Jurkat, Clone E6-1 (cell line): ENCODE measurements at places on chromosomes 7 and 10.

GRCh38 chr7:158450476-158451124, 137.0 kb downstream of the PTPRN2 start:
- DNase-seq: no peak

DNA sequence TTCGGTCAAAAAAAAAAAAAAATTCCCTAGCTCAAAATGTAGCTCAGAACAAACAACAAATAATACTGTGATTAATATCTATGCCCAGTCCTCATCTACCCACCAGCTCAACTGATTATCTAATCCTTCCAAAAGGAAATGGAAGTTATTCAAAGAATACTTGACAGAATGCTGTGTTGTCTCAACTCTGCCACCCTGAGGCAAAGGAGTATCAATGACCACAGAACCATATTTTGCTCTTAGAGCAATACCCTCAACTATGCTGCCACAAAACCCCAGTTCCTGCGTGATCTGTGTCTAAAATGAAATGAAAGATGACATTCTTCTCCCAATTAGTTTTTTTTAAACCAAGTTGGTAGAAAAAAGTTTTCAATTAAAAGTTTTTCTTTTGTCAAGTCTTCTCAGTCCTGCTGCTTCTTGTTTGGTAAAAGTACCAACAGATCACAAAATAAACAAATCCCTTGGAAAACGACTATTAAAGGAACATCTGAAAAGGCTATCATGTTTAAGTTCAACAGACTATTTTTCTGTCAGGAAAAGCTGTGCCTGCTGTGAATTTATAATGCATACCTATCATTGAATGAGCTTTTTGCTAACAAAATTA, 21.6 kb downstream of the RBM28 start:
- DNase-seq: peak; percentile 60

DNA sequence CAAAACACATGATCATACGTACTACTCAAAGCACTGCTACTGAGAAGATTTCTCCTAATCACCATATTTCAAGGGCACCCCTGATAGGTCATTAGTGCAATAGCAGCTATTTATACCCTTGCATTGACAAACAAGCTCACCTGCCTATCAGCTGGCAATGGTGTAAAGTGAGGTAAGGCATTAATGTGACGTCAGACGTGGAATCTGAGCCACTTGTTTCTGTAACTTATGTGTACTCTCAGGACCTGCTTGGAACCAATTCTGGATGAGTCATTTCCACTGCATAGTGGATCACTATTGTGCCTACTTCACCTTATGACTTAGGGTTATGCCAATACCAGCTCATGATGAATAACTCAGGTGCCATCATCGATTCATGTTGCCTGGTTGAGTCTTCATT, 628.5 kb upstream of the CELF2 start:
- no peak for DNase-seq

- DNase-seq: no peak
Measured at GRCh38 chr10:132420981-132421846, 24.2 kb downstream of the PWWP2B start.

DNA sequence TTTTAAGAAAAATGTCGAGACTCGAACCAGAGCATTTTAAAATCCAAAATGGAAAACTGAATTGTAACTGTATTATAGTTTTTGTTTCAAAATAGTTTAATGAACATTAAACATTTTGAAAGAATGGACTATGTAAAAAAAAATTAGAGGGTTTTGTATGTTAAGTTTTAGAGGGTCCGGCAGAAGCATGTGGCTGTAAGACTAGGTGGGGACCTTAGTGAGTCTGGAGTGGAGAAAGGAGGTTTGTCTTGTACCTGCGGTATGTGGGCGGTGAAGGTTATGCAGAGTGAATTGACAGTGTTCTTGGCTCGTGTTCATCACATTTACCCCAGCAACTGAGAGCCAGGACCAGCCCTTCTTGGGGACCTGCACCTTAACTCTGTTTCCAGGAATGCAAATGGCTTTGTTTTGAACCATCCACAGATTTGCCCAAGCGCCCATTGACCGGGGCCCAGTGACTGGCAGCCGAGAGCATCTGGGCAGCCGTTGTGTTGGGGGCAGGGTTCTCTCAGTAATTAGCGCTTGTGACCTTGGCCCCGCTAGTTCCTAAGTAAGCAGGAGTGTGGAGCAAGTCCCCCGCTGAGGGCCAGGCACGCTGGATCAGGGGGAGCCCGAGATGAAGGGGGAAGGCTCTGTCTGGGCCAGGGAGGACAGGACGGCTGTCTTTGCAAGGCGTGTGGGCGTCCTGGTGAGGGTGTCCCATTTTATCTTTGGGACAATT, 1.4 kb upstream of the KLF6 start:
- DNase-seq: no peak

GRCh38 chr7:149422914-149423301, 38.0 kb downstream of the ZNF777 start:
- no peak for DNase-seq

DNA sequence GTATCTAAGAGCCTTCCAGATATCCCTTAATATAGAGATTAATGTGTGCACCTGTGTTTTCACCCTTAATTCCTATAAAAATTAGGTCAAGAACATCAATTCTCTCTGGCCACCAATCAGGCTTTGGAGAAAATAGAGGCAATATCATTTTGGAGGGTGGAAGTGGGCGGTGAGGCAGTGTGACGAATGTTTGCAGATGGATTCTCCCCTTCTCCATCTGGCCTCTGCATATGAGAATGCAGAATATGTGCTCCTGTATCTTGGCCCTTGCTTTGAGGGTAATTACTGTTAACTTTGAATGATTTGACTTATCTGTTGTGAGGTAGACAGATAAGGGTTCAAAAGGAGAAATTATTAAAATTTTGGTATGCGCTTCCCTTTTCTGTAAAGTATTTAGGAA, 304.0 kb upstream of the NPSR1 start:
- DNase-seq: no peak

DNA sequence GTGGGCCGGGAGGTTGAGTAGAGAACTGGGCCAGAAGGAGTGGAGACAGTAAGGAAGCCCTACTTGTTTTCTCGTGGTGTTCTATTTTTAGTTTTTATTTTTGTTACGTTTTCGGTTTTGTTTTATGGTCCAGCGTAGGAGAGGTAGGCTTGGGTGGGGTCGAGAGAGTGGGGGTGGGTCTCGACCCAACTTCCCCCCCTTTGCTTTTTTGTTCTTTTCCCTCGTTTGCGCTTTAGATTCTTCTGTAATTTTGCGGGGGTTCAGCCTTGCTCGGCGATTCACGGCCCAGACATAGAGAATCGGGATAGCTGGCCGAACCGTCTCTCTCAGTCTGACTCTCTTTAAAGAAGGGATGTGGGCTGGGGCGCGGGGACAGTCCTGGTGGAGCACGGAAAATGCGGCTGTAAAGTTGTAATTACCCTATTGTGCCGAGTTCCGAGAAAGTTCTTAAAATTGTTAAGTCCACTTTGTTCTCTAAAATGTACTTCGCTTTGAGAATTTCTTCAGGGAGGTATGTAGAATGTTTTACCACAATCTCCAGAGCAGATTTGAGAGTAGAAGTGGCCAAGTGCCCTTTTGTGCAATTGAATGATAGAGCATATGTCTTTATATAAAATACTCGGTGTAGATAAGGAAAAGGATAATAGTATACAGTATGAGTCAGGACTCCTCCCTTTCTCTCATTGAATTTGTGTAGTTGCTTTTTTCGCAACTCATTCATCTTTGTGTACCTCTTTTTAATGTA, 816 bp downstream of the DMTF1 start:
- DNase-seq: no peak

DNA sequence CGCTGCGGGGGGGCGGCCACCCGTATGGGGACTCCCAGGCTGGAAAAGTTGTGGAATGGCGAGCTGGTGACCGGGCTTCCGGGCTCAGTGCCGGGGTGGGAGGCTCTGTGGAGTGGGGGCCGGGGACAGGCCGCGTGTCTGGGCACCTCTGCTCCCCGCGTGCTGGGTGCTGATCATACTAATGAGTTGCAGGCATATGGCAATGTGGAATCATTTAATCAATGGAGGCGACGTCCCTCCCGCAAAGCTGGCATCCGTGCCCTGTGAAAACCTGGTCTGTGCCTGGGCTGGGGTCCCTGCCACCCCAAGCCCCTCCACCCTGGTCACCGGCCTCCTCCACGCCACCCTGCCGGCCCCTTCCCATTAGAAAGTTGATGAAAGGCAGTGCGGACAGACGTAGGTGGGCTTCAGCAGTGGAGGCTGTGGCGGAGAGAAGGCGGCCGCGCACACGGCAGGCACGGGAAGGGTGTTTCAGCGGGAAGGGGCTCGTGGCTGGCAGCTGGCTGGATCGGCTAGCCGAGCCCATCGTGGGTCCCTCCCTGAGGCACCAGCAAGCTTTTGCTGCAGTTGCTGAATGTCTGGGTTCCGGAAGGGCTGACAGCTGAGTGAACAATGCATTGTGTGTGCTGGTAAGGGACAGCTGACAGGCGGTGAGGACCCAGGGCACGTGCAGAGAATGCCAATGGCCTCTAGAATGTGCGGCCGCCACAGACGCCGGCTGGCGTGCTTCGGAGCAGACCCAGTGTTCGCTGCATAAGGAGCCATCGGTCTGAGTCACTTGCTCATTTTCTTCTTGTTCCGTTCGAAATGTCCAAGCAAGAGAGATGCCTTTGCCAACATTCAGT, 1.5 kb downstream of the ADGRA1 start:
- no peak for DNase-seq

DNA sequence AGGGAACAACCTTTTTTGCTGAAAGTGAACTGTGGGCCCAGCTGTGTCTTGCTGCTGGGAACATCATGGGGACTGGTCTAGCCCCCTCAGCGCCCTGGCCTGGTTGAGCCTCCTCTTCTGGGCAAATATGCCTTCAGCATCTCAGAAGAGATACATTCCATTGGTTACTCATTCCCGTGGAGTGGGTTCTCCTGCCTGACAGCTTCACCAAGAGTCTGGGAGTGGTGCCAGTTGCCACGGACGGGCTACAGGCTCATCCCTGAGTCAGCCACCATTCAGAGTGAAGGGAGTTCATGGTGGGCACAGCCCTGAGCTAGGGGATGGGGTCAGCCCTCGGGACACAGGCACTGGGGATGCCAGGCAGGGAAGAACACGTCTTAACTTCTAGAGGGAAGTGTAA, 81.9 kb downstream of the RAMP3 start:
- DNase-seq: no peak

GRCh38 chr10:28593811-28594210, 60.9 kb downstream of the WAC start:
- no peak for DNase-seq

DNA sequence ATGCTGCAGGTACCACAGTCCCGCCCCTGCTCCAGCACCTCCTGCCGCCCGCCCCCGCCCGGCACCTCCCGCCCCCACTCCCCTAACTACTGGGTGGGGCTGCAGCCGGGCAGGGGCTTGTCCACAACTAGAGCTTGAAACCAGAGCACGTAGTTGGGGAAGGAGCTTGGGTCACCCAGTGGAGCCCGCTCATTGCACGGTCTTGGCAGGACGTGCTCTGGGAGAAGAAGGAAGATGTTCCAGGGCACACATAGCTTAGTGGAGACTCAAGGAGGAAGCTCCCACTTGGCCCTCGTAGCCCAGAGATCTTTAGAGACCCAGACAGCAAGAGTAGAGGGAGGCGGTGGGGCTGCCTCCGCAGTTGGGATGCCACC, 692 bp downstream of the IGFBP1 start:
- DNase-seq: no peak

GRCh38 chr10:70493660-70494234, 15.2 kb downstream of the PALD1 start:
- no peak for DNase-seq

DNA sequence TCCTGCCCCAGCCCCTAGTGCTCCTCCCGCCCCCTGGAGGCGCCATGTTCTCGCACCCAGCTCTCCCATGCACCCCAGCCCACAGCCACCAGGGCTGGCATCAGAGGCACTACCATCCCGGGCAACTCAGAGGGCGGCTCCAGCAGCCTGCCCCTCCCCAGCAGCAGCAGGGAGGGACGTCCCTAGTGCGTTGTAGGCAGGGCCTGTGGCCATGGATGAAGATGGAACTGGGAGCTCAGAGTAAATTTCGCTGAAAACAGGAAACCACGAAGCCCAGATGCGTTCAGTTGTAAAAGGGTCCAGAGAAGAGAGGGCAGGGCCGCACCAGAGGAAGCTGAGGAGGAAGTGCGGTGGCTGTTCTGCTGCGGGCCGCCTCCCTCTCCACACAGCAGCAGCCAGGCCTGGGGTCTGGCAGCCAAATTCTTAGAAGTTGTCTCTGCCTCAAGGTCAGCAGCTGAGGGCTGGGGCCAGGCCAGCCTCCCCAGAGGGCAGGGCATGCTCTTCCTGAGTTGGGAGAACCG, 24.6 kb downstream of the VSIR start:
- peak; percentile 99 for DNase-seq

- no peak for DNase-seq
Measured at GRCh38 chr7:23490357-23491135, 20.3 kb upstream of the IGF2BP3 start.

GRCh38 chr7:142337054-142338001, 79.5 kb upstream of the PRSS58 start:
- DNase-seq: no peak

GRCh38 chr10:128848810-128849209, 618.2 kb upstream of the MGMT start:
- no peak for DNase-seq

DNA sequence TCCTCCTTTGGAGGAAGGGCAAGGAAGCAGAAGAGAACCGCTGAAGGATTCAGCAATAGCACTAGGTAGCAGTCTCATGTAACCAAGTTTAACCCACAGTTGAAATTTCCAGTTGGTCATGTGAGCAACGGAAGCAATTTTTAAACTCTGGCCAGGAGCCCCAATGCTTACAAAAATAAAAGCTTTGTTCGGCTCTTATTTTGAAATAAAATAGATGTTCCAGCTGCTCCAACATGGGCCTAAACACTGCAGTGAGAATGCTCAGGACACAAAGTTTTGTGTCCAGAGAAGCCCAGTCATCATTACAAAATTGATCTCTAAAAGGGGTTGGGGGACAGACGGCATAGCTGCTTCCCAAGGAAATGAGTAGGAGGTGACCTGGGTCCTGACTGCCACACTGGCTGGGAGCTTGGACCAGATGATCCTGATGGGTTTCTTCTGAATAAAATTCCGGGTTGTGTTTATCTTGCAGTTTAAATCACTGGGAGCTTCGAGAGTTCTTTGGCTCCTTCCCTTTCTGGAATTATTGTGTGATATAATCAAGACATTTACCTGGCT, 452 bp upstream of the TMEM140 start:
- DNase-seq: no peak

DNA sequence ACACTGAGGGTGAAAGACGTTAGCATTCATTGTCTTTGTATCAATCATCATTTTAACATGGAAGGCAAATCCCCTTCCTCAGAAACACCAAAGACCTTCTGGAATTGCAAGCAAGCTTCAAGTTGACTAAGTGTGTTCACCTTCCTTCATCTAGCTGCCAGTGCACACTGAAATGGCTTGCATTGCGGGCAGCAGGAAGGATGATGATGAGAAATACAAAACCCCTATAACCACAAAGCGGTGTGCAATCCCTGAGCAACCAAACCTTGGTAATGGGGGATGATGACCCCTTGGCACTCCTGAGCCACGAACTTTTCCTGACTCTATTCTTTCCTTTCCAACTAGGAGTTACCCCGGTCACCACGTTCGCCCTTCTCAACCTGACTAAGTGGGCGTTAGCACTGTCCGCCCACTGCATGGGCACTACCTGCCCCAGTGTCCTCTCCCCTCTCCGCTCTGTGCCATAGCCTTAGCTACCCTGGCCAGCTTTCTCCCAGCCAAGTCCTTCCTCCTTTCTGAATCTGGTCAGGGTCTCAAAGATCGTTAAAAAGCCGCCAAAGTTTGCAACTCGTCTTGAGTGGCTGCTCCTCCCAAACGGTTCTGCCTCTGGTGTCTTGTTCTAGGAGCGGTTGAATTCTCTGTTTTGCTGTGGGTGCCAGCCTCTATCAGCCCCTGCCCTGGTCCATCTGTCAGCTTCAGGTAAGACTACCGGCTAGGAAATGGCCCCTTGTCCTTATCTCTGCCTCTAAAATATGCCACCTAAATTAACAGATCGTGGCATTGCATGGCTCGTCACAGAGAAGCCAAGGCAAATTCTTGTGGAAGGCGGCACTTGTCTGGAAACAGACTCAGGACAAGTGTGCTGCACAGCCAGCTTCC, 586 bp upstream of the AOC1 start:
- no peak for DNase-seq
